Ovary (tissue), 10 donors: ENCODE measurements at places on chromosomes 2 and 18. TPM values are rescaled to one million over a fixed set of nuclear protein-coding genes. Genes with fewer than 3 reads are reported as not detected.

PRKAG3 gene
- not detected for total RNA-seq

CRYGD gene
- total RNA-seq: not detected

CD302 gene
- 37.8 TPM for total RNA-seq

CNTNAP5 gene
- not detected for total RNA-seq

IL1RL2 gene
- 1.3 TPM for total RNA-seq

LMAN2L gene
- total RNA-seq: 29.4 TPM

SERPINB7 gene
- 0.12 TPM for total RNA-seq

ST6GAL2 gene
- total RNA-seq: 1.4 TPM

SCN3A gene
- 0.80 TPM for total RNA-seq

OXER1 gene
- 6.5 TPM for total RNA-seq

RPRM gene
- 19.1 TPM for total RNA-seq

KRTCAP3 gene
- total RNA-seq: 3.3 TPM

NABP1 gene
- 17.6 TPM for total RNA-seq

SERPINB3 gene
- not detected for total RNA-seq

RAB31 gene
- 37.9 TPM for total RNA-seq

RAD51AP2 gene
- 0.05 TPM for total RNA-seq

SPDYA gene
- total RNA-seq: 3.0 TPM

SGPP2 gene
- 2.1 TPM for total RNA-seq

RFX8 gene
- total RNA-seq: 0.32 TPM

IER3IP1 gene
- 9.9 TPM for total RNA-seq

PKDCC gene
- total RNA-seq: 274 TPM

FAM110C gene
- total RNA-seq: 47.4 TPM

TBC1D8 gene
- total RNA-seq: 14.3 TPM

GKN1 gene
- total RNA-seq: not detected

SLC4A5 gene
- total RNA-seq: 2.7 TPM
